ENCODE measurements at places on chromosomes 2 and 18.
A peak's percentile ranks its signal among the peaks of the same experiment; 100 is the strongest.

GRCh38 chr18:64287926-64288325 lies 139.0 kb upstream of the LINC00305 start:
- DNase-seq, result no peak

- no peak for DNase-seq
These were observed 9.7 kb downstream of the GPR55 start for GRCh38 chr2:230915319-230915718.

DNA sequence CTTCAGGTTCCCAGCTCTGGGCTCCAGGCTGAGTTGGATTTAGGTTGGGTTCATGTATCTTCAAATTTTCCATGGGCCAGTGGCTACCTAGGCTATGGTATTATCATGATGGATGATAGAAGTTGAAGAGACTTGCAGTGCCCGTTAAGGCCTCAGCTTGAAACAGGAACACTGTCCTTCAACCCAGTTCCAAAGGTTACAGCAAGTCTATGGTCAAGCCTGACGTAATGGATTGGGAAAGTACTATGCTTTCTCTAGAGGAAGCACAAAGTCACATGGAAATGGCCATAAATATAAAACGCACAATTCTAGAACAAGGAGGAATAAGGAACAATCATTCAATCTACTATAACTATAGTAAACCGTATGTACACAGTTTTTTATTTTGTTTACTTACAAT lies 593.2 kb downstream of the ZEB2 start:
- no peak for DNase-seq

GRCh38 chr2:204931562-204931961 lies 386.3 kb downstream of the PARD3B start:
- no peak for DNase-seq

- DNase-seq, result no peak
These were observed 120.9 kb upstream of the DLX2 start for GRCh38 chr2:172223601-172224054.

GRCh38 chr2:33377048-33377447 lies 99.4 kb upstream of the RASGRP3 start:
- no peak for DNase-seq

DNA sequence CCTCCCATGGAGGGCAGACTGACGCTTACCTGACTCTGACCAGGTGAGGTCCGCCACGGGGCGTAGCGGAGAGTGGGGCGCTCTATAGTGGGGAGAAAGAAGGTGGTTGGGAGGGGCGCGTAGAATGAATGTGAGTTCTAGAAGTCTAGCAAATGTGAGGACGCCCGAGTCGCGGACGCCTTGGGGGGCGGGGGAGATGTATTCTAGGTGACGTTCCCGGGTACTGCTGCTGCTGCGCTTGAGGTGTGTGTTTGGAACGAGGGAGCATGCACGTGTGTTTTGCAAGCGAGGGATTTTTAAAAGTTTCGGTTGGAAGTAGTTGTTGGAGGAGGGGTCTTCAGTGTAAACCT lies 758 bp downstream of the RIF1 start:
- peak; percentile 34 for DNase-seq

DNA sequence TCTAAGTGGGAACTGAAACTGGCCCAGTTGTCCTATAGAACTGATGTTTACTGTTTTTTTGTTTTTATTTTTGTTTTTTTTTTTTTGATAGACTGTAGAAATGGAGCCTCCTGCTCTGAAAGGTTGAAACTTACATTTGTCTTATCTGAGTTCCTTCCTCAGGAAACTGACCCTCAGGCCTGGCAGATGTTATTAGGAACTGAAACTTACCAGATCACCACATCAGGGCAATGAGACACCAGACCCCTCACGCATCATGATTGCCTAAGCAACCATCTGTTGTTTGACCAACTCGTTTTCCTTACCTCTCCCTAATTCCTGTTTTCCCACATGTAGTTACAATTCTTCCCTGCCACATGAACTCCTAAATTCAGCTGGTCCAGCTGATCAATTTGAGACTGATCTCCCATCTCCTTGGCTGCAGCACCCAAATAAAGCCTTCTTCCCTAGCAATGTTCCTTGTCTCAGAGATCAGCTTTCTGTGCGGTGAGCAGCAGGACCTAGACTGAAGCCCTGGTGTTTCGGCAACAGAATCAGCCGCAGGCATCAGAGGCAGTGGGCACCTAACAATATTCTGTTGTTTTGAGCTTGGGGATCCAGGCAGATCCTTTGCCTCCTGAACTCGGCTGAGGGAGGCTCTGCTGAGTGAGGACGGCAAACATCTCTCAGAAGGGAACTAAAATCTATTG lies 96.8 kb downstream of the MSH2 start:
- DNase-seq, result no peak

DNA sequence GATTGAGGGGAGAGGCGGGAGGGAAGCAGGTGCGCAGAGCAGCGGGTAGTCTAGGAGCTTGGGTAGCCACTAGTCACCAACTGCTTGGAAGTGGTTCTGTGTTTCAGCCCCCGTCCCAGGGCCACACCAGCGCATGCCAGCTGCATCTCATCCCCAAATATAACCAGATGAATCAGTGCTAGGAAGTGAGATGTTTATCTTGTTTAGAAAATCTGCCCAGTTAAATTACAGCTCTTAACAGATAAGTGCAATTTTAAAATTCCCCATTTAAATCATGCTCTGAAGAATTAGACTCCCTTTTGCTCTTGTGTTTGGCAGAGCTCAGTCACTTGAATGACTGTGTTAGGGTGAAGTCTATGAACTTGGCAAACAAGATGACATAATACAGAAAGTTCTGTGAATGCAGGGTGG lies 193.8 kb downstream of the SEPTIN10 start:
- DNase-seq, result no peak

GRCh38 chr18:39685303-39685902 lies 2119.8 kb upstream of the CELF4 start:
- no peak for DNase-seq

GRCh38 chr2:13616616-13617015 lies 899.9 kb downstream of the TRIB2 start:
- no peak for DNase-seq

DNA sequence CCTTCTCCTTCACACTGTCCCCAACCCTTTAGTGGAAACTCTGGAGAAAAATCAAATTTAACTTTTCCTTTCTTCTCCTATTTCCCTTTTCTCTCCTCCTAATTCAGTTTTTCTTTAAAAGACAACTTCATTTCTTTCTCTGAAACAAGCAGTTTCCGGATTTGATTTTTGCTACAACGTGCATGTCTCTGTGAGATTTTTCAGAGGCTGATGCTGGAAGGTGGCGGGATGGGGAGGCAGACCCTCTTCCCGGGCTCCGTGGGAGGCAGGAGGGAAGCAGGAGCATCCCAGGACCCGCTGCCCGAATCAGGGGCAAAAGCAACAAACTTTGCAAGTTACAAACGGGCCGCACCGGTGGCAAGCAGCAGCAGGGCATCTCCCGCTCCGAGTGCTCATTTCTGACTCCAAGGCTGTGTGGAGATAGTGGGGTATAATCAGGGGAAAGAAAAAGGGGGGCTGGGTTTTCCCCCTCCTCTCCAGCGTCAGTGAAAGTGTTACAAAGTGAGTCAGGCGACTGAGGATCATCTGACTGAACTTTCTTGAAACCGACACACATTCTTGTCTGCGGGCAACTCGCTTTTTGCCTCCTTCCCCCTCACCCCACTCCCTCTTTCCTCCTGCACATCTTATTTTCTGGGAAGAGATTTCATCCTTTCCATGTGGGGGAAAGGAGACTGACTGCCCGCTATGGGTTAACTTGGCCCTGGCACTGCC lies 6.4 kb downstream of the ZEB2 start:
- DNase-seq, result no peak

- no peak for DNase-seq
These were observed 13.4 kb downstream of the CCDC150 start for GRCh38 chr2:196652869-196653268.

- no peak for DNase-seq
These were observed 41.9 kb upstream of the EPB41L3 start for GRCh38 chr18:5585653-5586052.

- peak; percentile 18 for DNase-seq
These were observed 86.3 kb upstream of the NPAS2 start for GRCh38 chr2:100733391-100734187.

GRCh38 chr18:5542515-5543035 lies 1.2 kb downstream of the EPB41L3 start:
- no peak for DNase-seq

GRCh38 chr2:86333378-86333777 lies 4.0 kb downstream of the REEP1 start:
- no peak for DNase-seq

DNA sequence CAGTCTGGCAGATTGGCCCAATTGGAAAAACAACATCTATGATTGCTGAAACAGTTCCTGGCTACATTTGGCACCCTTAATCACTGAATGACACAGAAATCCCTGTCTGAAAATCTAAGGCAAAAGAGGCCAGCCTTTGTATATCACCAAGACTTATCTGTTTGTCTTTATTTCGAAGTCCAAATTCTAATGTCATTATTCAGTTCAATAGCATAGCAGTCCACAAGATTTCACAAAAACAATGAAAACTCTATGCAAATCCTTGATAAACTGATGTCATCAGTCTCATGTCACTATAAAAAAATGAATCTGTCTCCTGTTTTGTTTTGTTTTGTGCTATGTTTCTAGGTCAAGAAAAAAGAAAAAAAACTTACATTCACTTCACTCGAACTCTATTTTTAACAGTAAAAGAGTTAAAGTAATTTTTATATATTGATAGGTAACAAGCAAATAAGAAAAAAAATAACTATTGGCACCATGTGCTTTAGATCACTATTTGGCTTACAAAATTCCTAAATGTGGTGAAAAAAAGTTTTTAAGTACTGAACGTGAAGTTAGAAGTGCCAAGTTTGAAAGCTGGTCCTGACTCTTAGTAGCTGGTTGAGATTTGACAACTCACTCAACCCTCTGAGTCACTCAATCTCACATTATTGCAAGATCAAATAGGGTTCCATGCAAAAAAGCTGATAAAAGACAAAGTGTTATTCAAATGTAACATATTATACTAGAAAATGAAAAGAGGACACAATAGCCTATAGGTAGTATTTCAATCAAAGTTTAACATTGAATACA lies 359.3 kb downstream of the IRS1 start:
- DNase-seq, result no peak

DNA sequence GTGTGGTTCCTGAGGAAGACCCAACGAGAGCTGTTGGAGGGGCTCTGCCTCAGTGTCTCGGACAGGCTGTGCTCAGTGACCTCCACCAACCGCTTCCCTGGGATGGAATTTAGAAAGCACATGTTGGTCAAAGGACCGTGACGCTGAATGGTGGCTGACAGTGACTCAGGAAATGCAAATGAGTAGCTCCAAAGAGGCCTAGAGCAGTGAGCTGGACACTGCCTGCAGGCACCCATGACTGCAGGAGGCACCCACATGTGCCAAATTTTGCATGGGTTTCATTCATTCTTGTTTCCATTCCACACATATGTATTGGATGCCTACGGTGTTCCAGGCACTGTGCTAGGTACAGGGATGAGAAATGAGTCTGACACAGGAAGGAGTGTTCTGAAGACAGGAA lies 46.4 kb downstream of the ACKR3 start:
- DNase-seq, result no peak

DNA sequence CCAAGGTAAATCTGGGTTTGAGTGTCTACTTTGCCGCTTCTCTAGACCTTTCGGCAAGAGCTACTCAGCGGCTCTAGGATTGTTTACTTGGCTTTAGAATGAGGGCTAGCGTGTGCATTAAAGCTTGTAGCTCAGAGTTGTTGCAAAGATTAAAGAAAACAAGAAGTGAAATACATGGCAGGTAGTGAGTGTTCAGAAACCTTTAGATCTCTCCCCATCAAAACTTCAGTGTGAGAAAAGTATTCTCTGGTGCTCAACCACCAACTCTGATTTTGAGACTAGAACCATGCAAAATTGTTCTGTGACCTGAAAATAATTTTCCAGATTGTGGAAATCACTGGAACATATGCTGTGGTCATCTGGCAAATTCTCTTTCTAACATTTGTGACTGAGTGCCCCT lies 512.0 kb downstream of the CMPK2 start:
- DNase-seq, result no peak

DNA sequence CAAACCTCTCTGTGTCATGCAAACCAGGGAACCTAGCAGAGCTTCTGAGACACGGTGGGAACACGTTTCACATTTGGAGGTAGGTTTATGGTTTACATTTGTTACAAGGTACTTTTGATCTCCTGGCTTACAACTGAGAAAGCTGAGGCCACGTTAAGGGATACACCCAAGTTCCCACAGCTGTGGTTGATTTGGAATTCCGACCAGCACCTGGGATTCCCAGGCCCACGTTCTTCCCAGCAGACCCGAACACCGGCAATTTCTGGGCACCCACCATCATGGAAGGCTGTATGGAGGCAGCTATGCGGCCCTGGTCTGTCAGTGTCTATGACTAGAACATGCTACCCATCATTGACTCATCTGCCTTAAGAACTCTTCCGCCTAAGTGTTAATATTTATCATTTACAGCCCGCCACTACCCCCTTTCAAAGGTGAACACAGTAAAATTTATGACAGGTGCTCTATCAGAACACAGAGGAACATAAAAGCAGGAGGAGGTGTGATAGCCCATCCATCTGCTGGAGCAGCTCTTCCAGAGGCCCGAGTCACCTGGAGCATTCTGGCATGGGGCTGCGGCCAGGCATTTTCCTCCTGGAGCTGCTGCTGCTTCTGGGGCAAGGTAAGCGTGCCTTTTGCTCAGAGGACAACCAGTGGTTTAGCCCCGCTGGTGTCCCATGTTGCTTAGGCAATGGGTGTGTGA lies at the start of gene PLB1:
PLB1 (plus strand) TSS at position 510 of the 700 bp plus-strand sequence; CDS start at position 565, 55 bp downstream.
- no peak for DNase-seq

DNA sequence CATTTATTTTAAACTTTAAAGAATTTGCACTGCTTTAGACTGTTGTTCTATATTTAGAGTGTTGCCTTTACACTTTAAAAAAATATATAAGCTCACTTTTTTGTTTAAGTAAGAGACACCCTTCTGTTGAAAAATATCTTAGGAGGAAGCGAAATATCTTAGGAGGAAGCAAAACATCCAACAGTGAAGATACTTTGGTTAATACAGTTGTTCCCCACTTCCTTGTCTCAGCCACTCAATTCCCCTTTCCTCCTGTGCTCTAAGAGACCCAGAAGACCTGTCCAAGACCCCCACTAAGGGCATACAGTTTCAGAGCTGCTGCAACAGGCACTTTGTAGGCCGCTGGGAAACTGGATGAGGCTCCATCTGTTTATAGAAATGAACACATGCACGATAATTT lies 5.7 kb downstream of the SERPINB8 start:
- no peak for DNase-seq

- peak; percentile 98 for DNase-seq
These were observed 36.5 kb downstream of the EFR3B start for GRCh38 chr2:25078170-25079049.

- no peak for DNase-seq
These were observed 131.7 kb downstream of the RAB3GAP1 start for GRCh38 chr2:135183822-135184221.

All from PC-9 (cell line).